ENCODE measurements at places on chromosomes 5 and 9.

DNA sequence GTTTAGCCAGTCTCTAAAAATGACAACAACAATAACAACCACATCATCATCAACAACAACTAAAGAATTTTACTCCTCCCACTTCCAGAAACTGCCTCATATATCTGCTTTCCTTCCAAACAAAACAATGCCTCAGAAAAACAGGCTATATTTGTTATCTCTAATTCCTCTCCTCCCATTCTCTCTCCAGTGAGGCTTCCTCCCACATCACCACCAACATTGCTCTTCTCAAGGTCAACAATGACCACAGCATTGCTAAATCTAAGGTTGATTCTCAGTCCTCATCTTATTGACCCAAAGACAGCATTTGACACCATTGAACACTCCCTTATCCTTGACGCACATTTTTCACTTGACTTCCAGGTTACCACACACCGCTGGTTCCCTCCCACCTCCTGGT is 38.1 kb upstream of the PRUNE2 start:
- no peak for DNase-seq

DNA sequence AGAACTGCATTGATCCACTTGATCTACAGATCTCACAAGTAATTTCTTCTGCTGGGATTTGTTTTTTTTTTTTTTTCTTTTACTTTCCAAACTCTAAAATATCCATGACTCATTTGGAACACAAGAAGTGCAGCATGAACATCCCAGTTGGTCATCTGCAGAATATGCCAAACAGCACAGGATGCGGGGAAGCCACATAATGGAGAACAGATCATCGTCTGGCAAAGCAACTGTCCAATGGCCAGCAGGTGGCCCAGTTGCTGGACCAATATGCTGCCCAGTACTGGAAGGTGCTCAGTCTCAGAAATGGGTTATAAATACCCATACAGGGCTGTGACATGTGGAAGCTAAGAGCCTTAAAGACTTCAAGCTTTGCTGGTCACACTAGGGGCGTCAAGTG is 221.3 kb upstream of the TAS2R1 start:
- no peak for DNase-seq

- no peak for DNase-seq
Observed at GRCh38 chr5:54315736-54316528, 5.6 kb upstream of the ARL15 start.

GRCh38 chr9:35795695-35796094 is 4.3 kb downstream of the NPR2 start:
- no peak for DNase-seq

DNA sequence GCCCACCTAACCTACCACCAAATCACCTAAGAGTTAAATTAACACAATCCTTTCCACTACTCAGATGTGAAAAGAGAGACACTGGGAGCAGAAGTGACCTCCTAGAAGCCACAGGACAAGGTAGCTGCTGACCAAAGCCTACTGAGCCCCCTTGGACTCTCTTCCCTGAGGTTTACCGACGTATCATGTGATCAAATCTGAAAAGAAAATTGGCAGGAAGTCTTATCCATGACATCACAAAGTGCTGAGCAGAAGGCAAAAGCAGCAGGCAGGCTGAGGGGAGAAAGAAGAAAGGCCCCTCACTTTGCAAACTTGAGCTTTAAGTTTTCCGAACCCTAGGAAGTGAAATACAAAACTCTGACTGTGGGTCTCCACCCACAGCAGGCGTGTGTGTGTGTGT is 11.1 kb downstream of the PRELID2 start:
- DNase-seq: no peak

GRCh38 chr9:113998114-113998513 is 80.0 kb downstream of the AMBP start:
- no peak for DNase-seq

DNA sequence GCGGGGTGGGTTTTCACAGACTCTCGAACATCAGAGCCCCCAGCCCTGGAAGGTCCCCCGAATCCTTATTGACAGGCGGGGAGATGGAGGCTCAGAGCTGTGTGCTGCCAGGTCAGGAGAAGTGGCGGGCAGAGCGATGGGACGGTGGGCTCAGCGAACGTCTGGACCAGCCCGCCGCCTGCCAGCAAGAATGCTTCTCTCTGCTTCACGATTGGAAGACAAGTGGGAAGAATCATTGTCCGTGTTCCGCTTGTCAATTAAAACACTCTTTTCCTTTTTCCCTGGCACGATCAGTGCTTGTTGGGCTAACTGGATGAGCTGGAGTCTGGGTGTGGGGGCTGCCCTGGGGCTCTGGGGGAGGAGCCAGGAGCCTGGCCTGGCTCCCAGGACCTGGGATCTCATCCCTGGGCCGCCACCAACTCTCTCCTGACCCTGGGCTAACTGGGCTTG is 1.6 kb downstream of the COL5A1 start:
- DNase-seq: no peak

DNA sequence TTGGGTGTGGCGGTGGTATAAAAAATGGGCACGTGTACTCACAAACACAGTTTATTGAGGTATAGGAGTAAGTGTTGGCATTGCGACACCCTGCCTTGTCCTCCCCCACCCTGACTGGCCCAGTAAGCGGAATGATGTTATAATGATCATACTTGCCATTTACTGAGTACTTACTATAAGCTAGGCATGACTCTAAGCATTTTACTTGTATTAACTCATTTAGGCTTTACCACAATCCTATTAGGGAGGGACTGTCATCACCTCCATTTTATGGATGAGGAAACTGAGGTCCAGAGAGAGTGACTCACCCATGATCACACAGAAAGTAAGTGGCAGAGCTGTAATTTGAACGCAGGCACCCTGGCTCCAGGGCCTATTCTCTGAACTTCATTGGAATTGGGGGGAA is 2.3 kb downstream of the SMIM3 start:
- DNase-seq: no peak

DNA sequence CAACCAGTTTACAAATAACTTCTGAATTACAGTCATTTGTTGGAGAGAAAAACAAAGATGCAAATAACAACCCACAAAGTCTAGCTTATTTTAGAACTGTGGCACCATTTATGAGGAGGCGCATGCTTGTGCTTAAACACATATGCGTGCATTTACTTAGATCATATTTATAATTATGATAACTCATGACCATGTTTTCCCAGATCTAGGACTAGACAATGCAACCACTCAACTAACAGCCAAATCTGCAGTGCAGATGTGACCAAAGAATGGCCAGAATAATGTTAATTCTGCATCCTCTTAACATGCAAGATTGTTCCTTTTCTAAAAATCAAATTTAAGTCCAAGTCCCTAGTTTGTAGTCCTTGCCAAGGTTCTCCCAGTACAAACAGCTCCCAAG is 167.3 kb upstream of the FST start:
- no peak for DNase-seq

GRCh38 chr9:21996858-21997257 is 2.3 kb downstream of the CDKN2B-AS1 start:
- DNase-seq: no peak

- DNase-seq: no peak
Observed at GRCh38 chr9:114206221-114206789, 51.0 kb downstream of the COL27A1 start.

DNA sequence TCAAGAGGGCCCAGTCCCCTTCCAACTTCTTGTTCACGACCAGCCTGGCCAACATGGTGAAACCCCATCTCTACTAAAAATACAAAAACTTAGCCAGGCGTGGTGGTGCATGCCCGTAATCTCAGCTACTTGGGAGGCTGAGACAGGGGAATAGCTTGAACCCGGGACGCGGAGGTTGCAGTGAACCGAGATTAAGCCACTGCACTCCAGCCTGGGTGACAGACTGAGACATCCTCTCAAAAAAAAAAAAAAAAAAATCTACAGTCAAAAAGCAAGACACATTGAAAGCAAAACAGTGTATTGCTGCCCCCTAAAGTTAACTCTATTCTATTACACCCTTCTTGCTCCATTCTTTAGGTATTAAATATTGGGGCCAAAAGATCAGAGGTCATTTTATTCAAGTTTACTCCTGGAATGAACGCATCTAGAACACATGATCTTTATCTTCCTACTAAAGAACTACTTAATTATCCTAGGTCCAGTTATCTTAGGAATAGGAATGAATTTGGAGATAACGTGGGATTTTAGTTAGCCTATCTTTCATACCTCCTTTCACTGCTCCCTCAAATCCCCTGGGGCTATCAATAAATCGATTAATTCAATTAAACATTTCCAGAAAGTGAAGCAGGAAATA is 2.4 kb downstream of the ATG12 start:
- no peak for DNase-seq

DNA sequence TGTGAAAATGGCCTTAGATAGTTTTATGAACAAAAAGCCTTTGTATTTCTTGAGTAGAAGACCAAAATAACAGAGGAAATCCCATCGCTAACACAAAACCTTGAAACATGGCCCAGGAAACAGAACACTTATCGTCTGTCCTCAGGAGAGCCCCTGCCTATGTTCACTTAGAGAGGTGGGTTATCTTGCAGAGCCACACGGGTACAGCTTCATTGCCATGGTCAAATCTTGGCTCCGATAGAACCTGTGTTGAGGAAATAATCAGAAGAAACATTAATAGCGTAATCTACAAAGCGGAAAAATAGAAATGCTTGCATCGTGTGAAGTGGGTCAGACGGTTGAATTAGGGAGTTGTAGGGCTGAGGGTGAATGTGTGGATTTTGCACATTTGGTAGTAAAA is 216.1 kb downstream of the MAST4 start:
- DNase-seq: no peak

DNA sequence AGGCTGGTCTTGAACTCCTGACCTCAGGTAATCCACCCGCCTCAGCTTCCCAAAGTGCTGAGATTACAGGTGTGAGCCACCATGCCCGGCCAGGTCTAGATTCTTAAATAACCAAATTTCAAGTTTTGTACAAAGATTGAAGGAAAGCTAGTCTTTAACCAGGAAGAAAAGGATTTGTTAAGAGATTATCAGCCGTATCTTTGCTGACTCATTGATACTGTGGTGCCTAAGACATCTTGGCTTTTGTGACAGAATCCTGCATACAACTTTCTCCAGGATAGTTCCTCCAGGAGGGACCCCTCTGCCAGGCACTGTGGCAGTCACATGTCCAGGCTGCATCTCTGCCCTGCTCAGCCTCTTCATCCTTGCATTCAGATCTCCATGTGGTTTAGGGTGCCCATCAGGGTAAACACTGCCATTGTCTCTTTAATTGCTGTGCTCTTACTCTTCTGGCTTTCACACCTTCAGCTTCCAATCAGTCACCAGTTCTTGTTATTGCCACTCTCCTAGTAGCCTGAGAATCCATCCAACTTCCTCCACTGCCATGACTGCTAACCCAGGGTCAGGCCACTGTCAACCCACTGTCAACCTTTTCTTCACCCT is 10.0 kb downstream of the MAP3K1 start:
- DNase-seq: no peak

DNA sequence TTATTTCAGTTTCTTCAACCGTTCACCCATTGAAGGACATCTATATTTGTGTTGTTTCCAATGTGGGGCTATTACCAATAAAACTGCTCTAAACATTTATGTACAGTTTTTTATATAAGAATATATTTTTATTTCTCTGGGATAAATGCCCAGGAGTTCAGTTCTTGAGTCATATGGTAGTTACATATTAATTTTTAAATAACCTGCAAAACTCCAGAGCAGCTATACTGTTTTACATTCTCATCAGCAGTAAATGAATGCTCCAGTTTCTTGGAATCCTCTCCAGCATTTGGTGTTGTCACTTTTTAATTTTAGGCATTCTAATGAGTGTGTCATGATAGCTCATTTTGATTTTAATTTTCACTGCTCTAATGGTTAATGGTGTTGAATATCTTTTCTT is 36.2 kb downstream of the CDK7 start:
- DNase-seq: no peak

- peak; percentile 76 for DNase-seq
Observed at GRCh38 chr9:131503626-131504465, 1.1 kb downstream of the POMT1 start.

DNA sequence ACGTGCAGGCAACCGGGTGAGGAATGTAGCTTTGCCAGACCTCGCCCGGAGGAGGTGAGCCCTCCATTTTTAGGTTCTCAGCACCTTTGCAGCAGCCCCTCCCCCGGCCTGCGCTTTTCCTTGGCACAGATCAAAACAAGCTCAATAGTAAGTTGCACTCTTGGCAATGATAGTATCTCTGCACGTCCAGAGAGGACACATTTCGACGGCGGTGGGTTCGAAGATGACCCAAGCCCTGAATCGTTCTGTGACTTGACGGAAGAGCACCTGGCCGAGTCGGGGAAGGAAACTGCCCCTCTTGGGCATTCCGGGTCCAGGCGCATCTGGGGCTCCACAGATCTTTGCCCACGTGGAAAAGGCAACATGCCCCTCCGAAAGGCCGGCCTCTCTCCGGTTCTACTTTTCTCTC is 904 bp downstream of the GDNF start:
- no peak for DNase-seq

DNA sequence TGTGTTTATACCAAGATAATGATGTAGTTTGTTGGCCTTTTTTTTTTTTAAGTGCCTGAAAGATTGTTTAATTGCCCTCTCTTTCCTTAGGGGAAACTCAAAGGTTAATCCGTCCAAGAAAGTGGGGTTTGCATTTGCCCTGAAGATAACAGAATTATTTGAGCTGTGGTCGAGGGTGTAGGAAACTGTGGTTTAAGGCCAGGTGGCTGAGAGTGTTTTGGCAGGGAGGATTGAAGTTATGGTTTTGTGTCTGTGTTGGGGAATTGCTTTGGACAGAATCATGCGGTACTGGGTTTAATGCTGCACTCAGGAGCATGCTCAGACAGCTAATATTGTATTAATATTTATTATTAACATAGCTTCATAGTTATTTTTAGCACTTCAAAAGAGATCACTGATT is 509.8 kb downstream of the EBF1 start:
- no peak for DNase-seq

DNA sequence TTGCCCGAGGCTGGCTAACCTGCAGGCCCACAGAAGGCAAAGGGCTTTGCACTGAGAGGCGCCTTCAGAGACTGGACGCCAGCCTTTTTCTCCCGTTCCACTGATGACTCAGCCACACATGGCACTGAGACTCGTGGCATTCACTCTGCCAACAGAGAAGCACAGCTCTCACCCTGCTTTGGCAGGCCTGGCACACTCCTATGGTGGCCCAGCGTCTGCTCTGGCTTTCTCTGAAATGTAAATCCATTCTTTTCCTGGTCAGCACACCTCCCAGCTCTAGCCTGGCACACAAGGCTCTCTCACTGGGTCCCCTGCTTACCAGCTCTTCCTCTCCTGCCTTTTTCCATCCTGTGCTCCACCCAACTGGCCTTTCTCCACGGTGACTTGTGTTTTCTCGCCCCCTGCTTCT is 5.9 kb upstream of the MELK start:
- no peak for DNase-seq
